ENCODE measurements at places on chromosomes 1 and 21. TPM values are rescaled to one million over a fixed set of nuclear protein-coding genes. Genes with fewer than 3 reads are reported as not detected.
A peak's percentile ranks its signal among the peaks of the same experiment; 100 is the strongest.

Gene CRYAA
- total RNA-seq = not detected

Gene PIK3C2B
- 25.7 TPM for total RNA-seq

Gene FAM110D
- 6.5 TPM for total RNA-seq

GRCh38 chr1:93437976-93438605, 9.8 kb upstream of the FNBP1L start:
- no peaks in the 10 kb centered on the region for H3K4me1 ChIP-seq
- H3K4me3 ChIP-seq = no peak overlapping the region
- no peak overlapping the region for H3K27ac ChIP-seq
- no peaks in the 10 kb centered on the region for H3K27me3 ChIP-seq
- H3K36me3 ChIP-seq = no peaks in the 10 kb centered on the region
- no peak for DNase-seq

DNA sequence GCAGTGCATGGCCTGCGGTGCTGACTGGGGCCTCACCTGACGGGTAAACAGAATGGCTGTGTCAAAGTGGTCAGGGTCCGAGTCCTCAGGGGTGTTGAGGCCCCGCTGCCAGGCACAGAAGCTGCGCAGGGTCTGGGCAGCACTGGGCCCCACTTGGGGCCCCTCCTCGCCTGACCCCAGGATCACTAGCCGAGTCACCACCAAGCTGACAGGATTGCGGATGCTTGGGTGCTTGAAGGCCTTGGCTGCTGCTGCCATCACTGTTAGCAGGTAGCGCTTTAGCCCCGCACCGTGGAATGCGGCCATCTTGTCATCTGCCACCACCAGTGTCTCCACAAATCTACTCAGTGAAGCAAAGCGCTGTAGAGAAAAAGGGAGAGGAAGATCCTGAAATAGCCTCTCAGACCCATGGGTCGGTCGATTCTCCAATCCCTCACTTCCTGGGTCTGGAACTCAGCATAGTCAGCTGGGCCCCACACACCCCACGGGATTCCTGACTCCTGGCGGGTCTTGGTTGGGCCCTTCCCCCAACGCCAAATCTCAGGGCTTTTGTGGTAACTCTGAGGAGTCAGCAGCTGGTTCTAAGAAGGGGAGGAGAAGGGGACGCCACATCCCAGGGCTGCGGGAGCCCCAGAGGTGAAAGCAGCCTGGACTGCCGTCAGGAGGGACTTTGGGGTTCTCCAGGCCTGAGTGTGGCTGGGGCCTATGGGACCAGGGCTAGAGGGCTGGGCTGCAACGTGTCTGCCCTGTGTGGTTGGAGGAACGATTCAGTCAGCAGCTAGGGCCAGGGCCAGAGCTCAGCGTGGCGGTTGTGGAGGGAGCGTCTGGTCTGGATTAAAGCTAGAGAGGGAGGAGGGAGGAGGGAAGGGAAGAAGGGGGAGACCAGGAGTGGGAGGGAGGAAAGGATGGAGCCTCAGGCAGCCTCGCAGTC, 2.1 kb downstream of the ADAMTS4 start:
- DNase-seq = peak; percentile 67
- H3K27ac ChIP-seq = peak overlapping the region; percentile 95
- no peaks in the 10 kb centered on the region for H3K27me3 ChIP-seq
- peak overlapping the region; percentile 56 for H3K4me3 ChIP-seq
- H3K4me1 ChIP-seq = peaks cover 74% of the 10 kb centered on the region

DNA sequence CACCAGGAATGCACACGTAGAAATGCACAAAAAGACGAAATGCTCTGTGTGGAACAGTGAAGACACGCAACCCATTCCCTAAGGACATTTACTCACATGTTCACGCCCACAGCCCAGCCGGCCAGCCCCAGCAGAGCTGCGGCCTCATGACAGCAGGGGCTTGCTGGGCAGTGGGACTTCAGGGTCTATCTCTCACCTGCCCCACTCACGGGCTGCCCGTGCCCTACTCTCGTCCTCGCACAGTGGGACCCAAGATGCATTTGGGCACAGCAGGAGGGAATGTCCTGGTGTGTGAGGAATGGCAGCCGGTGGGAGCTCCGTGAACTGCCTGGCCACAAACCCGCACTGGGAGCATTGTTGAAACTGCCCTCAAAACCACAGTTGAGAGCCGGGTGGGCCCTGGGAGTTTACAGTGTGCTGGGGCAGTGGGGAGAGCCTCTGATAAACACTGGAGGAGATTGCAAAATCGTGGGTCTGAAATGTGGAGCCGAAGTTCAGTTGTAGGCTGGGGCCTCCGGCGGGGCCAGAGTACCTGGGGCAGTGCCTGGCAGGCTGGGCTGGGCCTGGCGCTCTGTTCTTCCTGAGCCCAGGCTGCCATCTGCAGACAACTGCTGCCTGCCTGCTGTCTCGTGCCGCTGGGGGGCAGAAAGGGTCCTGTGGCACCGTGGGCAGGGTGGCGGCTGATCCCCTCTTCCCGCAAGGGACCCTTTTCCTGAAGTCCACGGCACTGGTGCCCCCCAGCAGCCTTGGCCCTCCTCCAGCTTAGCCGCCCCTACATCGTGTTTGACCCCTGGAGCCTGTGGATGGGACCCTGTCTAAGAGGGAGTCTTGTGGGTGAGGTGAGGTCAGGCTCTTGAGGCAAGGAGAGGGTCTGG, 20.7 kb upstream of the POFUT2 start:
- no peak overlapping the region for H3K4me3 ChIP-seq
- no peaks in the 10 kb centered on the region for H3K27me3 ChIP-seq
- peak overlapping the region; percentile 81 for H3K27ac ChIP-seq
- peaks cover 4% of the 10 kb centered on the region for H3K4me1 ChIP-seq
- peak; percentile 66 for DNase-seq

- no peak overlapping the region for H3K27ac ChIP-seq
- no peaks in the 10 kb centered on the region for H3K4me1 ChIP-seq
- H3K36me3 ChIP-seq = no peaks in the 10 kb centered on the region
- no peaks in the 10 kb centered on the region for H3K27me3 ChIP-seq
Measured at GRCh38 chr1:66380452-66381212, 153.3 kb upstream of the SGIP1 start.

DNA sequence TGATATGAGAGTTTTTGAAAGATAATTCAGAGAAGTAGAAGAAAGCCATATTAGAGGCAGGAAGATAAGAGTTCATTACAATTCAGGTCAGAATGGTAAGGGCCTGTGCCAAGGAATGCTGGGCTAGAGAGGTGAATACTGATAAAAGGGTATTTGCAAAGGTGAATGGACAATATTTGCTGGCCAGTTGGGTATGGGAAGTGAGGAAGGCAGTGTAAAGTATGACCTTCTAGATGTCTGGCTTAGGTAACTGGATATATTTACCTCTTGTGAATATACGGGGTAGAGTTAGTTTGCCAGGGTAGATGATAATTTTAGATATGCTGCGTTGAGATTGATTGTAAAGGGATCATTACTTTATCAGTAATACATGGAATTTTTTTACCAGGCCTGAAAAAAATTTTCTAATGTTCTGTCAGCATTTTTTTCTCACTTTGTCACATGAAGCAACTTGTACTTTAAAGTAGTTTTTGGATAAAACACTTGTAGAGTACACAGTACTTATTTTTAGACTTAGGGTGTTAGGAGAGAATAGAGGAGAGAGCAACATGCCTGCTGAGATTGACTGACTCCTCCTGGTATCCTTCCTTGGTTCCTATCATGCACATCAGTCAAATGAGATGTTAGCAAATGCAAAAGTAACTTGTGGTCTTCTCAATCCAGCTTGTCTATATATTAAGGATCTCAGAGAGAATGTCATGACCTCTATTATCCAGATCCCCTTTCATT, 14.1 kb downstream of the RTCA start:
- H3K27me3 ChIP-seq = no peaks in the 10 kb centered on the region
- H3K4me3 ChIP-seq = no peak overlapping the region
- H3K27ac ChIP-seq = peak overlapping the region; percentile 47
- peaks cover 99% of the 10 kb centered on the region for H3K36me3 ChIP-seq

DNA sequence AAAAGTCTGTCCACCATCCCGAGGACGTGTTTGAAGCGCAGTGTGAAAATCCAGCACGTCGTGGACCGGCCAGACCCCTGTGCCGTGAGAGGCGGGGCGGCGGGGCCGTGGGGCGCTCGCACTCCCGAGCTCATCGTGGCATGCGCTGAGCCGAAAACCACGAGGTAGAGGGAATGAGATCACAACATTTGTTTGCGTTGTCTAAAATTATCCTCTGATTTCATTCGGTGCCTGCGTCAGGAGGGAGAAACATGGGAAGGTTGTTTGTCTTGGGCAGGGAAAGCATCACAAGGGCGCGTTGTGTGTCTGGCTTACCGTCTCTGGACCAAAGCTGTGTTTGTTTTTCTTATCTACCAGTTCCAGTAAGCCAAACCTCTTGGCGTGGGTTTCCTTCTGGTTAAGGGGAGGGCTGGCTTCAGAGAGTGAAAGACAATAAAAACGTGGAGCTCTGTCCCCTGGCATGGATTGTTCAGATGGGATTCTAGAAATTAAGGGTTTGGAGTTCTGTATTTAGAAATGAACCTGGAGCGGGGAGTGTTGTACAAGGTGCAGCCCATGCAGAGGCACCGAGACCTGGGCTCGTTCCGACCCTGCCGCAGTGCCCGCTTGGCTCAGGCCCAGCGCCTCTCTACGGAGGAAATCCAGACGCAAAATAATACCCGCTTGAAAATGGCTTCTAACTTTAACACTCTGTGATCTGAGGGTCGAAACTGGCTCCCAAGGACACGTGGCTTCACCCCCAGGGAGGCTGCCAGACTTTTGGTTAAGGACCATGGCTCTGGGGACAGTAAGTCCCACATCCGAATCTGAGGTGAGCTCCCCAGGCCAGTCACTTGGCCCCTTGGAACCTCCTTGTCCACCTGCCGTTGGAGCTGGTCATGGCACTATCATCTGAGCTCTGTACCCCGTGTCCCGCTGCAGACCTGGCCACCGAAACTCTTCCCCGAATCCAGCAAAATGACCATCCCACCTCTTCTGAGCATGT, 68.7 kb upstream of the FAM3B start:
- no peaks in the 10 kb centered on the region for H3K27me3 ChIP-seq
- peak overlapping the region; percentile 5 for H3K4me3 ChIP-seq
- DNase-seq = no peak

DNA sequence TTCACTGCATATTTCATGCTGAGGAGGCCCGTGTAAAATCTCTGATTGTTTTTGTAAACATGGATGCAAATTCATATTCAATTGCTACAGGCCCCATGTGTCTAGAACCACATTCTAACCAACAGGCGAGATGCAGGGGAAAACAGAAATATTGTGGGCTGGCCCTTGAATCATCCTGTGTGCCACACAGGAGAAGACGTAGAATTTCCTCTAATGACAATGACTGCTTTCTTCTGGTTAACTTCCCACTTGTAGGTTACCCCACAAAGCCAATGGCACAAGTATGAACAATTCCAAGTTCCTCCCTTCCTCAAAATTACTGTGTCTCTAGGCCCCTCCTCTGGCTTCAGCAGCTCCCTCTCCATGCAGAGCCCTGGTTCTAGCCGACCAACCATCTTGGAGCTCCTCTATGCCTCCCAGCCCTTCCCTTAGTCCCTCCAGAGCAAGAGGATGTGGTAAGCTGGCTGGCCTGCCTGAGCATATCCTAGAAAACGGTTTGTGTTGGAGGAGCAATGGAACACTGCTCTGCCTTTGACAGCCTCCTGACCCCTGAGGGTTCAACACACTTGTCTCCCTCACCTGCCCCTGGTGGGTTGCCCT, 205.2 kb downstream of the HS2ST1 start:
- no peaks in the 10 kb centered on the region for H3K4me1 ChIP-seq
- H3K4me3 ChIP-seq = no peak overlapping the region
- no peaks in the 10 kb centered on the region for H3K27me3 ChIP-seq
- no peaks in the 10 kb centered on the region for H3K36me3 ChIP-seq
- no peak overlapping the region for H3K27ac ChIP-seq

GRCh38 chr21:41160036-41160435, 7.9 kb upstream of the BACE2 start:
- H3K27ac ChIP-seq = no peak overlapping the region
- H3K27me3 ChIP-seq = no peaks in the 10 kb centered on the region
- DNase-seq = no peak
- no peak overlapping the region for H3K4me3 ChIP-seq

Data from heart left ventricle (tissue), 16 donors.